ENCODE measurements at places on chromosomes 4 and X. TPM values are rescaled to one million over a fixed set of nuclear protein-coding genes. Genes with fewer than 3 reads are reported as not detected.

DNA sequence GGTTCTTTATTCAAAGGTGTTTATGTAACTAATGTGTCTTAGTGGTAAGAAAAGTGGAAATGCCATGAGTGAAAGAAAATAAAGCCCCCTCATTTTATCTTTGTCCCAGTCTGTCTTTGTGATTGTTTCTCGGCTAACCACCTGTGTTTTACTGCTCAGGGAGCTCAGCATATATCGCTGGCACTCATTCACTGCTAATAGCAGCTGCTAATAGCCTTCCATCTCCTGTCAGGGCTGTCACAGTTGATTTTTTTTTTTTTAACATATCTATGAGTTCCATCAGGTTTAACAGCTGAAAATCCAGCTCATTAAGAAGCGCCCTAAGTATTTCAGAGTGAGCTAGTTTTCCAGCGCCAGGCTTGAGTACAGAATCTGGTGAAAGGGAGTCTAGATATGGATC is 205.6 kb downstream of the RBMX2 start:
- no peak overlapping the region for H3K4me3 ChIP-seq
- no peaks in the 10 kb centered on the region for H3K27me3 ChIP-seq
- no peaks in the 10 kb centered on the region for H3K4me1 ChIP-seq
- H3K27ac ChIP-seq: no peak overlapping the region
- H3K36me3 ChIP-seq: no peaks in the 10 kb centered on the region

Gene GATA1
- not detected for total RNA-seq

GRCh38 chrX:120315776-120316175 is 4.5 kb upstream of the TMEM255A start:
- no peak for DNase-seq
- H3K36me3 ChIP-seq: no peaks in the 10 kb centered on the region
- H3K27me3 ChIP-seq: peaks cover 4% of the 10 kb centered on the region
- H3K27ac ChIP-seq: no peak overlapping the region
- H3K4me1 ChIP-seq: no peaks in the 10 kb centered on the region

DNA sequence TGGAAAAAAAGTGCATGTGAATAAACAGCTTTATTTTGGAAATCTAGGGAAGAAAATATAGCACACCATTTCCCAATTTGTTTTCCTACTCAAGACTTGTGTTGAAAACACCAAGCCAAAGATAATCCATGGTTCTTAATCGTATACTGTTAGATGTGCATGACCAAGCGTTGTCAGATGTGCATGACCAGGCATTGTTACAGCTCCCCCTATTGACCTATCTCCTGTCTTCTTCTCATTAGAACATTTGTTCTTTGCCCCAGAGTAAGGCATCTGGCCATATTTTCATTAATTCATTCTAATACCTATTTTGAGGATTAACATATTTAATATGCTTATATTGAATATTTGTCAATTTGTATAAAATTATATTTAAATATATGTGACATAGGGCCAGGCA is 14.4 kb upstream of the VCX start:
- no peaks in the 10 kb centered on the region for H3K27me3 ChIP-seq
- no peaks in the 10 kb centered on the region for H3K36me3 ChIP-seq

GRCh38 chr4:169899295-169899694 is 126.9 kb downstream of the MFAP3L start:
- no peak for DNase-seq
- H3K27ac ChIP-seq: no peak overlapping the region
- H3K27me3 ChIP-seq: no peaks in the 10 kb centered on the region
- no peaks in the 10 kb centered on the region for H3K4me1 ChIP-seq

- DNase-seq: no peak
- no peaks in the 10 kb centered on the region for H3K4me1 ChIP-seq
- no peaks in the 10 kb centered on the region for H3K27me3 ChIP-seq
- H3K27ac ChIP-seq: no peak overlapping the region
- no peak overlapping the region for H3K4me3 ChIP-seq
These were observed 34.1 kb downstream of the SLITRK4 start for GRCh38 chrX:143601809-143602208.

Gene PAGE5
- not detected for total RNA-seq

GRCh38 chr4:113588895-113589668 is 172.5 kb downstream of the CAMK2D start:
- H3K27ac ChIP-seq: no peak overlapping the region
- no peaks in the 10 kb centered on the region for H3K27me3 ChIP-seq
- H3K4me1 ChIP-seq: peaks cover 26% of the 10 kb centered on the region
- DNase-seq: no peak
- H3K4me3 ChIP-seq: no peak overlapping the region

Gene VCX3A
- total RNA-seq: not detected

DNA sequence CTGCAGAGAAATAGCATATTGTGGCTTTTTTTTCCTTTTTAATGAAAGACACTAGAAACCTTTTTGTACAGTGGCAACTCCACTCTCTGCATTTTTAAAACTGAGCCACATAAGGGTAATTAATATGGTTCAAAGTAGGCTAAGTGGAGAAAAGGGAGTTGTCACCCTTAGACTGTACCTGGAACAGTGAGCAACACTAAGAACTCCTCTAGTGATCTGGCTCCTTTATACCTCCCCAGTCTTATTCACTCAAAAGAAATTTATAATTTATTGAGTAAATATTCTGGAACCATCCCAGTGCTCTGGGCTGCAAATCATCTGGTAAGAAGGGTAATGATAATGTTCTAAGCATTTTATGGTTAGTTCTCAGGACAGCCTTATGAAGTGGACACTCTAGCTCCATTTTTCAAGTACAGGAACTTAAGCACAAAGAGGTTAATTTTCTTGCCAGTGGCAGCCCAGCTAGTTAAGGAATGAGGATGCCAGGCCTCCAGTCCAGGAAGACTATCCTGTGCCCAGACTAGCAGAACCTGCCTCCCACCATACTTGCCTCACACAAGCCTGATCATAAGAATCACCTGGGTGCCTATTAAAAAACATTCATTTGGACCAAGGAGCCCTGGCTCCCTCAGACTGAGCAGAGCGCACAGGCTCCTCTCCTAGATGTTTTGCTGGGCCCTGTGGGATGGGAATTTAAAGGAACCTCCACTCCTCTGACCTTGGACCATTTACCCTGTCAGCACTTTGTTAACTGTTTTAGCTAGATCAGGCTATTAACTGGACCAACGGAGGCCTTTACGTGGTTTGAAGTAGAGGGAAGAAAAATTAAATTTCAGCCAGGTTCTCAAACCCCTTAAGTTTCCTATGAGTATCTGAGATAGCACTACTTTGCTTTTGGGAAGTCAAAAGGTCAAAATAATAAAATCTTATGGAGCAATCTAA is 102.6 kb downstream of the PDE5A start:
- DNase-seq: no peak
- H3K27me3 ChIP-seq: no peaks in the 10 kb centered on the region
- peaks cover 4% of the 10 kb centered on the region for H3K4me1 ChIP-seq
- H3K4me3 ChIP-seq: no peak overlapping the region

DNA sequence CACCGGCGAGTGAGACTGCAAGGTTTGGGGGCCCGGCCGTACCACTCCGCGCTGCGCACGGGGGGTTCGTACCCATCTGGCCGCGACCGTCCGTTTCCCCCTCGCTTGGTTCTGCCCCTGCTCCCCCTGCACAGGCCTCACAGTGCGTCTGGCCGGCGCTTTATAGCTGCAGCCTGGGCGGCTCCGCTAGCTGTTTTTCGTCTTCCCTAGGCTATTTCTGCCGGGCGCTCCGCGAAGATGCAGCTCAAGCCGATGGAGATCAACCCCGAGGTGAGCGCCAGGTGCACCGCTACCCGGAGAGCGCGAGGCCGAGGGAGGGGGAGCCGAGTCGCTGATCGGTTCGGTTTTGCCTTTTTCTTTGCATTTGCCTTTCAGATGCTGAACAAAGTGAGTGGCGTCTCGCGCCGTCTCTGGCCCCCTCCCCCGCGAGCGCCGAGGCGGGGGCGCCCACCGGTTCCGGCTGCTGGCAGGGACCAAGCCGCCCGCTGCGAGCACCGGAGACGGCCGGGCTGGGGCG is at the start of gene UCHL1:
UCHL1 (plus strand) TSS at position 189 of the 517 bp plus-strand sequence; CDS start at position 238, 49 bp downstream.
- peak; percentile 65 for DNase-seq
- H3K27me3 ChIP-seq: no peaks in the 10 kb centered on the region
- H3K4me3 ChIP-seq: peak within 1 kb of the TSS; percentile 56
- H3K36me3 ChIP-seq: no peaks in the 10 kb centered on the region
- H3K4me1 ChIP-seq: peaks cover 9% of the 10 kb centered on the region
- no peak within 1 kb of the TSS for H3K27ac ChIP-seq

GRCh38 chr4:114005569-114006442 is 26.4 kb upstream of the ARSJ start:
- no peaks in the 10 kb centered on the region for H3K27me3 ChIP-seq
- no peak overlapping the region for H3K27ac ChIP-seq
- DNase-seq: no peak
- peaks cover 5% of the 10 kb centered on the region for H3K4me1 ChIP-seq
- no peaks in the 10 kb centered on the region for H3K36me3 ChIP-seq
- no peak overlapping the region for H3K4me3 ChIP-seq

DNA sequence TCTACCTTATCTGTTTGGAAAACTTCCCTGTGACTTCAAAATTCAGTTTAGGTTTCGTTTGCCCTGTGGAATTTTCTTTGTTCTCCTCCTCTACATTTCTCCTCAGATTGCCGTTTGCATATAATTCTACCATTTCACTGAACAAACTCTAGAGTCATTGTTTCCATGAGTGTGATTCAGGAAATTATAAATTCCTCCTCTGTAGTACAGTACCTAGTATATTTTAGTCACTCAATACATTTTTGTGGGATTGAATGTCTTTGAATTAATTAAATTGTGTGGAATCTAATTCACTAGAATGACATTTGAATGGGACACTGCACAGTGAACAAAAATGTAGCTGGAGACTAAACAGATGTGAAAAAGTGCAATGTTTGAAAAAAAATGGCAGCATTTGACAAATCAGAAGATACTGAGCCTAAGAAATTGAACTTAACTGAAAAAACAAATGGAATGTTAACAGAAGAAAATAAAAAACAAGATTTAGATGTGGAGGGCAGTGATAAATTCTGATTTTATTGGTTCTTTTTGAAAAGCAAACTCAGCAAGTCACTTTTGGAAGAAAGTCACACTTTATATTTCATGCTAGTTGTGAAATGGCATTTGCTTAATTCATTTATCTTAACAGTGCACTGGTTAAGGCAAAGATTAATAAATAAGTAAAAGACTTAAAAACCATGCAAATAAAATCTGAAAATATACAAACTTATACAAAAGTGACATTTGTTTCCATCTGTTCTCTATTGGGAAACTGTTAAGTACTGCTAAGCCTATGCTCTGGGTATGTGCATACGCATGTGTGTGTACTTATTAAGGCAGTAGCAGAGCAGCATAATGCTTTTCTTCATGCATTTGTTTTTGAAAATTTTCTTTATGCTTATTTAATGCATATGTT is 512.3 kb downstream of the FAT4 start:
- H3K27ac ChIP-seq: no peak overlapping the region
- no peak for DNase-seq
- H3K27me3 ChIP-seq: no peaks in the 10 kb centered on the region
- no peaks in the 10 kb centered on the region for H3K36me3 ChIP-seq

Gene LSM6
- total RNA-seq: 10.7 TPM

GRCh38 chrX:9180623-9181022 is 146.7 kb upstream of the FAM9B start:
- no peaks in the 10 kb centered on the region for H3K27me3 ChIP-seq
- H3K4me1 ChIP-seq: no peaks in the 10 kb centered on the region
- H3K4me3 ChIP-seq: no peak overlapping the region
- H3K36me3 ChIP-seq: no peaks in the 10 kb centered on the region

GRCh38 chrX:28133763-28134162 is 152.5 kb upstream of the DCAF8L1 start:
- H3K27ac ChIP-seq: no peak overlapping the region
- no peak overlapping the region for H3K4me3 ChIP-seq
- H3K36me3 ChIP-seq: no peaks in the 10 kb centered on the region
- no peaks in the 10 kb centered on the region for H3K4me1 ChIP-seq
- DNase-seq: no peak

- H3K27ac ChIP-seq: no peak overlapping the region
- no peaks in the 10 kb centered on the region for H3K36me3 ChIP-seq
- H3K4me1 ChIP-seq: no peaks in the 10 kb centered on the region
- no peak overlapping the region for H3K4me3 ChIP-seq
These were observed 33.1 kb downstream of the OSTC start for GRCh38 chr4:108683479-108683878.

Gene PRKG2
- not detected for total RNA-seq

DNA sequence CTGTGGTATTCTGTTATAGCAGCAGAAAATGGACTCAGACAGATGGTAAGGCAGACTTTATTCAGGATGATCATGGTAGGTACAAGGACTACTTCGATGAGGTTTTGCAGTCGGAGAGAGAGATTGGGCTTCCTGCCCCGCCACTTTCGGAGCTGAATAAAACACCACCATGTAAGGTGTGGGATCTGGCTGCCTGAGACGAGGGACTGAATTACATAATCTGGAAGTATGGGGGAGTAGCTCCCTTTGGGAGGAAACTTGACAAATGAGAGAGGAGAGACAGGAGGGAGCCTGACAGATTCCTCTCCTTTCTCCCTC is 255.5 kb upstream of the GATB start:
- no peak for DNase-seq
- no peaks in the 10 kb centered on the region for H3K4me1 ChIP-seq
- H3K36me3 ChIP-seq: no peaks in the 10 kb centered on the region
- H3K27ac ChIP-seq: no peak overlapping the region
- no peak overlapping the region for H3K4me3 ChIP-seq

Gene SSX3
- total RNA-seq: not detected

- no peaks in the 10 kb centered on the region for H3K27me3 ChIP-seq
- DNase-seq: no peak
- H3K36me3 ChIP-seq: no peaks in the 10 kb centered on the region
- H3K27ac ChIP-seq: no peak overlapping the region
These were observed 618.8 kb downstream of the GLUD2 start for GRCh38 chrX:121666171-121666570.
